Activated CD4-positive, alpha-beta T cell treated with anti-CD3 and anti-CD28 coated beads for 48 hours (primary cell): ENCODE measurements at places on chromosomes 3 and 15.
A peak's percentile ranks its signal among the peaks of the same experiment; 100 is the strongest.

DNA sequence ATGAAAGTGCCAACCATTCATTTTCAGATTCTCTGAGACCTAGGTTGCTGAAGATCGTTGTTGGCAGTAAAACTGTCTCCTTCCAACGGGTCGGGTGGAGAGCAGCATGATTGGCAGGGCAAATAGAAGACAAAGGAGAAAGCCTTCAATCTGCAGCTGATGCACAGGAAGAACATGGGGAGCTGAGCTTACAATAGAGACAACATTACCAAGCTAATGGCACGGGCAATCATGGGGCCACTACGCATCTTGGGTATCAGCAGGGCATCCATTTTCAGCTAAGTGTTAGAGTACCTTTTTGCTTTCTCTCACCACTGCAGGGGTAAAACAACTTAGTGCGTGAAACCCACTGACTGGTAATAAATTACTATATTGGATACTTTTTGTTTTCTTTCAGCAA lies 114.8 kb downstream of the WDR72 start:
- no peak for DNase-seq

DNA sequence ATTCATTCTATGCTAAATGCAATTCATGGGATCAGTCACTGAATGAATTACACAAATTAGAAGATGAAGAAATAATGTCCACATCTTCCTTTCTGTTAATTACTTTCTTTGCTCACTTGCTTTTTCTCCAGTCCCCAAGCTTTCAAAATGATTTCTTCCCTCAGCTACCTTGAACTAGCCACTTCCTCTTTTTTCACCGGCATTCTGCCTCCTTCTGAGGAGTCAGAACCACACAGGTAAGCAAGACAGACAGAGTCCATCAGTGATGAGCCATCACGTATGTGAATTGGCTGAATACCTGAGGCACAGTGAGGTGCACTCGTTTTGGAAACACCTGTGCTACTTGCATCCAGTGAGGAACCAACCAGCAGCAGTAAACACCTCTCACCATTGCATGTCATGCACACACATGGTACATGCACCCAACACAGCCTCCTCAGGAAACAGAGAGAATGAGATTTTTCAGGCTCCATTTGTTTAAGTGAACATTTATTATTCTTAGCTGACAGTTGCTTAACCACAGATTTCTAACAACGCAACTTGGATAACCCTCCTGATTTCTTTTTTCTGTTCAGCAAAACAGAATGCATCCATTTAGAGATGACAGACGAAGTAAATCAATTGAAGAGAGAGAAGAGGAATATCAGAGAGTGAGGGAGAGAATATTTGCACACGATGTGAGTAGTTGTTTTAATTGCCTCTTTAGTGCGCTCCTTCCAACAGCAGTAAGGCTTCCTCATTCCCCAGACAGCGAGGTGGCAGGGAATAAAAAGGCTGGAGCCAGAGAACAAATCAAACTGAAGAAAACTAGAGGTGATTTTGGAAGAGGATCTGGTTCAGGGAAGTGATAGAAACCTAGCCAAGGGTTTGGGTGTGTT lies 69.3 kb downstream of the ARPP21 start:
- no peak for DNase-seq

DNA sequence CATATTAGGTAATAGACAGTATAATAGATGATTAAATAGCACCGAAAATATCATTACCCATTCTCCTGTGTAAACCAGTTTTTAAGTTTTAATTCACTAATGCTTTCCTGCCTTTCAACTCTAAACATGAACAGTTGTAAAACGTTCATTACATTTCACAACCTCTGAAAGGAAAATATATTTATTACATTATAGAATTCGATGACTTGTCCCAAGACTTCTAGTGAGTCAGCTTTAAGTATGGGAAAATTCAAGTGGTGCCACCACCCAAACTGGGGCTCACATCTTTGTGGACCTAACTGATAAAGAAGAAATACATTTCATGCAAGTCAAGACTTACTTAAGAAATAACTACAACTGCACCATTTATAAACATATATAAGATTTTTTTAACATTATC lies 2.0 kb downstream of the TRIM59 start:
- no peak for DNase-seq

GRCh38 chr15:71333839-71334238 lies 218.6 kb downstream of the THSD4 start:
- DNase-seq, result no peak

DNA sequence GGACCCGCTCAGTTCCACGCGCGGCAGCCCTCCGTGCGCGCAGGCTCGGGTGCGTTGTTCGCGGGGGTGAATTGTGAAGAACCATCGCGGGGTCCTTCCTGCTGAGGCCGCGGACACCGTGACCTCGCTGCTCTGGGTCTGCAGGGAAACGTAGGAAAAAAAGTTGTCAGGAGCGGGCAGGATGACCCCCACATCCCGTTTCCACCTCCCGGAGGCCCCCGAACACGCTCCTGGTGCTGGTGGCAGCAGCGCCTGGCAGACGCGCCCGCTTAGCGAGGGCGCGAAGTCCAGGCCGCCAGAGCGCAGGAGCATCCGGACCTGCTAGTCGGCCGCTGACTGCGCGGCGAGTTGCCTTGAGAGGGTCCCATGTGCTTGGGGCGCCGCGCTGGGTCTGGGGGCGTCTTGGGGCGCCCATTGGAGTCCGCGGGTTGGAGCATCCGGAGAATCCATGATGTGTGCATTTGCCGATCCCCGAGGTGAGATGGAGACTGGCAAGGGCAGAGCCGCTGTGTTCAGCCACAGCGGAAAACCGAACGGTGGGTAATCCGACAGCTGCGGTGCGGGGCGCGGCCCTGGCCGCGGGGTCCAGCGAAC lies 520 bp downstream of the GREM1 start:
- DNase-seq, result no peak

- DNase-seq, result no peak
These were observed 18.2 kb downstream of the PIF1 start for GRCh38 chr15:64807051-64807749.

GRCh38 chr3:177932346-177932745 lies 603.9 kb upstream of the KCNMB2 start:
- no peak for DNase-seq

- DNase-seq, result no peak
These were observed 191.6 kb upstream of the FAM3D start for GRCh38 chr3:58858126-58858525.

- no peak for DNase-seq
These were observed 52.7 kb downstream of the TFG start for GRCh38 chr3:100761951-100762350.

DNA sequence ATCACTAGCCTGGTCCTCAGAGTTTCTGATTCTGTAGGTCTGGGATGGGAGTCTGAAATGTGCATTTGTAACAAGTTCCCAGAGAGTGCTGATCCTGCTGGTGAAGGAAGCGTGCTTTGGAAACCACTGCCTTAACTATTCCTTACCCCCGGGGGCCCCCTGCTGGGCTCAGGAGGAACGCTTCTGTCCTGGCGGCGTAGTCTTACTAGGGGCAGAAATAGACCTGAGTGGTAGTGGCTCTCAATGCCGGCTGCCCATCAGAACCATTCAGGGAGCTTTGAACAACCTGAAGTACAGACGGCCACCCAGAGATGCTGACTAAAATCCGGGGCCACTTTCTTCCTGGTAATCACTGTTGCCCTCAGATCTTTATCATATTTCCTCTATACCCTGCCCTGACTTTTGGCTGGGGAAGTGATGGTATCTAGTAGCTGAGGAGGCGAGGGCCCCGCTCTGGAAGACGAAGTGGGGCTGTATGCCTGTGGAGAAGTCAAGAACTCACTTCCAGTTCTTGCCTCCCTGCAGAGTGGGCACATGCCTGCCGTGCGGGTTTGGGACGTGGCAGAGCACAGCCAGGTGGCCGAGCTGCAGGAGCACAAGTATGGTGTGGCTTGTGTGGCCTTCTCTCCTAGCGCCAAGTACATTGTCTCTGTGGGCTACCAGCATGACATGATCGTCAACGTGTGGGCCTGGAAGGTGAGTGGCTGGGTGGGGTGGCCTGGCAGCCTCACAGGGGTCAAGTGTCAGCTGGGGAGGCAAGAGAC lies 16.3 kb upstream of the JMJD7 start:
- peak; percentile 83 for DNase-seq

DNA sequence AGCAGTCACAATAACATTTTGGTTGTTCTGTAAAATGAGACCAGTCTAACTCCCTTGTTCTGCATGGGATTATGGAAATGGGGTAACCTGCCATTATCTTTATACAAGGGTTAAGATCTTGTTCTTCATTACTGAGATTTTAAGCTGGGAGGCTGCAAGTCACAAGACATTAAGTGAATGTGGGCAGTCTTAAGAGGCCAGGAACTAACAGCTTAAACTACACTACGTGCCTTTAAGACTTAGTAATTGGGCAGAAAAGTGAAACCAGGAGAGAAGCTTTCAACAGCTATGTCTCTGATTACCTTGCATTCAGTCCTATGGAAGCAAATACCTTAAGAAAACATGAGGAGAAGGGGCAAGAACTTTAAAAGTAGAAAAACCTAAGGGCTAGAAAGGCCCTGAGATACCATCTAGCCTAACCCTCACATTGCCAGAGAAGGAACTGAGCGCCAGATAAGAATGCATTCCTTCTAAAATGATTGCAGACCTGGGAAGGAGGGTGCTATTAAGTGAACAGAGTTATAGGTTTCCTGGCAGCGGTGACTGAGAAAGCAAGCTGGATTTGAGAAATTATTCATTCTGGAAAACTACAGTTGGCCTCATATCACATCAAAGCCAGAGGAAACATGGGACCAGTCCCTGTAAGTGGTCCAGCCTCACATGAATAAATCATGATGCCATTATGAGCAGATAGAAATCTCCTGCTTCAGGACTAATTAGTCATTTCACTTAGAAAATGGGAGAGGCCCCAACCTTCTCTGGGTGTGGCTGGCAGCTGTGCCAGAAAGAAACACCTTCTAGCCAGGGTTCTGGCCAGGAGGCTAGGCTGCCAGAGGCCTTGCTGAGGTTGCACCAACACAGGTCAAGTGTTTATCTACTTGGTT lies 32.9 kb downstream of the DAPK2 start:
- peak; percentile 48 for DNase-seq

- DNase-seq, result no peak
These were observed 177.3 kb downstream of the NFKBIZ start for GRCh38 chr3:102026656-102027055.

DNA sequence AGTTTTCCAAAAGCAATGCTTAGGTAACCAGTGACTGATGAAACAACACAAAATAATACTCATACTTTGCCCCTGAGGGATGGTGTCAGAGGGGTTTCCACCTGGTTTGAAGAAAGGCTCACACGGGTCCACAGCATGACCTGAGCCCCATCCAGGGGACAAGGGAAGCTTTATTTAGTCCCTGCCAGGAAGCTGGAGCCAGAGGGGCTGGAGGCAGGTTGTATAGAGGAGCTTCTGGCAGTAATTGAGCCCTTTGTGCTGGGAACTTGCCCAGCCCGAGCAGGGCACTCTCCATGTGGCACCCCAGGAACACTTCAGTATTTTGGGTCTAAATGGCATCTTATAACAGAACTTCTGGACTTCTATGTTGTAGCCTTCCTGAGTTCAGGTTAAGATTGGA lies 39.2 kb upstream of the EPHB1 start:
- DNase-seq, result no peak

GRCh38 chr15:63203451-63204090 lies 14.2 kb downstream of the RAB8B start:
- DNase-seq, result peak; percentile 61

GRCh38 chr3:185409957-185410356 lies 47.0 kb downstream of the MAP3K13 start:
- DNase-seq, result no peak

- no peak for DNase-seq
These were observed 7.3 kb downstream of the CYP19A1 start for GRCh38 chr15:51331141-51331540.
